Activated naive CD4-positive, alpha-beta T cell treated with anti-CD3 and anti-CD28 coated beads, Interleukin-2, amount 50 U/mL, for 72 hours (primary cell): ENCODE measurements at places on chromosomes 2 and 18.
A peak's percentile ranks its signal among the peaks of the same experiment; 100 is the strongest.

DNA sequence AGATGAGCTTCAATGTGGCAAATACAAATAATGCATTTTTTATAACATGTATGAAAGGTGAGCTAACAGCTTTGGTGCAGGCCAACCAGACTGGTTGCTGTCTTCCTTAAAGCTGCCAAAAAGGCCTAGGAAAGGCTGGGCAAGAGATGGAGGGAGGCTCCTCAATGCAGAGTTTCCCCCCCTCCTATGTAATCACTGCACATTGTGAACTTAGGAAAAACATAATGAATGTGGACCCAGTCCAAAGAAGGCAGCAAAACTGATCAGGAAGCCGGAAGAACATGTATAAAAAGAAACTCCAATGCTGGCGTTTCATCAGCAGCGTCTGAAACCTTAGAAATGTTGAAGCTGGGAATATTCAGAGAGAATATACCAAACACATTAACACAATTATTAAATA is 84.2 kb upstream of the LYPD6 start:
- no peak for DNase-seq

DNA sequence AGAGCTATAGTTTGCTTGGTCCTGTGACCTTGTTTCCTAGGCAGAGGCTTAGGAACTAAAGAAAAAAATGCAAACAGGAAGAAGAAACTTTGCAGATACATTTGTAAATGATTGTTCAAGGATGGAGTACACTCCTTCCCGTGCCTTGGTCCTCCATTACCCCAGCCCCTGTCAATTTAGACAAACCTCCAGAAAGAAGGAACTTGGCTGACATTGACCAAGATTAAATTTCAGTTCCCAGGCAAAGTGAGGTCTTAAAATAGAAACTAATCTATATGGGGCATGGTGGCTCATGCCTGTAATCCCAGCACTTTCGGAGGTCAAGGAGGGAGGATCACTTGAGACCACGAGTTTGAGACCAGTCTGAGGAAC is 179.9 kb upstream of the FN1 start:
- no peak for DNase-seq

DNA sequence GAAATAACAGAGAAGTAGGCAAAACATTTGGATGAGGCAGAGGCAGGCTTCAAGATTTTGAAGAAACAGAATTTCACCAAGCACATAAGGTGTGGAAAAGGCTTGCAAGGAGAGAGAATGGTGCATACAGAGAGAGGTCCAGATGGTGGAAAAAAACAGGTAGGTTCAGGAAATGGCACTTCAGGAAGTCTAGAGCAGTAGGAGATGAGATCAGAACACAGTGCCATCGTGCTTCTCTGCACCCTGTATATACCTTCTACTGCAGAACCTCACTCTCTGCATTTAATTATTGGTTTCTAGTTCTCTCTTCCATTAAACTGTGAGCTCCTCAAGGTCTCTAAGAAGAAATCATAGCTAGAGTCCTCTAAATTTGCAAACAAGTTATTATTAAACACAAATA is 2.4 kb downstream of the PAIP2B start:
- no peak for DNase-seq

DNA sequence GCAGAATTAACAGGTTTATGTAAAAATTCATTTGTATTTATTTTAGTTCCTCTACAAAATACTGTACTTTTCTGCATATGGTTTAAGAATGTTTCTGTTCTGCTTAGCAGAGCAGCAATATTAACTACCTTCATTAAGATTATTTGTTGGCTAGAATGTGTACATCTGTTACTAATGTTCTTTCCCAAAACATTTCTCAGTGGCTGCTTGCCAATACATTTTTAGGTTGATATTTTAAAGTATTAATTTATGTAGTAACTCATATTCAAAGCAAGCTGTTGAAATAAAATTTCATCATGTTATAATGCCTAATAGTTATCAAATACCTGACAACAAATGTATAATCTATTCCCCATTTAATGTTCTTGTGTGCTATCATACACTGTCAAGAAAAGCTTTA is 40.3 kb downstream of the PRKD3 start:
- DNase-seq, result no peak

DNA sequence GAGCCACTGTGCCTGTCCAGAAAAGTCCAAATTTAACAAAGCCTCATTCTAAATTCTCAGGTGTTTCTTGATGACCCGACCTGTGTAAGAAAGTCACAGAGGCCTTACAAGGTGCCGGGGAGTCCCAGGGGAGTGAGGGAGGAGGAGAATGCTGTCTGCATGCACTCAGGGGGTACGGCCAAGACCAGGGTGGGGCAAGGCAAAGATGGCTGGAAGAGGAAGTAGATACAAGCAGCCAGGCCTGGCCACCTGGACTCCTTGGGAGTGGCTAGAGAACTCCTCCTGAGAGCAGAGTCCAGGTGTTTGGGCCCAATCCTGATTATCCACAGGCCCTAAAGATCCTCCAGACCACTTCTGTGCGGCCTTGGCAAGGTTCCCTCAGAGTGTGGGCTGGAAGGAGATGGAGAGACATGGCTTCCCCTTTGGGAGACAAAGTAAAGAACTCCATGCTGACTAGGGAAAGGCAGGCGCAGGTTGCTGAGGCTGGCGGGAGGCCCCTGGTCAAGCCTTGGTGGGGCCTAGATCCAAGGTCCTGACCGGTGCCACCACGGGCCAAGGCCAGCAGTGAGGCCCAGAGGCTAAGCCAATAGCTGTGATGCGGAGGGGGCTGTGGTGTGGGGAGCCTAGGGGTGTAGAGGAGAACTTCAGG is 74.7 kb downstream of the COPS8 start:
- no peak for DNase-seq

GRCh38 chr2:230246206-230246605 is 20.7 kb downstream of the SP140 start:
- DNase-seq, result no peak

DNA sequence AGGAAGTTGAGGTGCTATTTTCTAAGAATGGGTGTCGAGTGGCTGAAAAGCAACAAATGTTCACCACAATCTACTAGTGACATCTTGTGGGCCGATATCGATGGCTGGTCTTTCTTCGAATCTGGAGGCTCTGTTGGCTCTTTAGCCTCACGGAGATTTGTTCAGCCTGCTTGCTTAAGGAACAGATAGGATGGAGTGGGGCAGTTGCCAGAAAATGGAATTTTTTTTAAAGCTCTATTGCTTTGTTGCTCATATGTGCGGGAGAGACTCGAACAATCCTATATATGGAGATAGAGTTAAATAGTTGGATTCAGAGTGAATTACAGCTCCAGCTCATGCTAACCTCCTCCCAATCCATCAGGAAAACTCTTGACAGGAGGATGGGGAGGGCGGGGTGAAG is 70.9 kb upstream of the LYPD6B start:
- DNase-seq, result no peak

DNA sequence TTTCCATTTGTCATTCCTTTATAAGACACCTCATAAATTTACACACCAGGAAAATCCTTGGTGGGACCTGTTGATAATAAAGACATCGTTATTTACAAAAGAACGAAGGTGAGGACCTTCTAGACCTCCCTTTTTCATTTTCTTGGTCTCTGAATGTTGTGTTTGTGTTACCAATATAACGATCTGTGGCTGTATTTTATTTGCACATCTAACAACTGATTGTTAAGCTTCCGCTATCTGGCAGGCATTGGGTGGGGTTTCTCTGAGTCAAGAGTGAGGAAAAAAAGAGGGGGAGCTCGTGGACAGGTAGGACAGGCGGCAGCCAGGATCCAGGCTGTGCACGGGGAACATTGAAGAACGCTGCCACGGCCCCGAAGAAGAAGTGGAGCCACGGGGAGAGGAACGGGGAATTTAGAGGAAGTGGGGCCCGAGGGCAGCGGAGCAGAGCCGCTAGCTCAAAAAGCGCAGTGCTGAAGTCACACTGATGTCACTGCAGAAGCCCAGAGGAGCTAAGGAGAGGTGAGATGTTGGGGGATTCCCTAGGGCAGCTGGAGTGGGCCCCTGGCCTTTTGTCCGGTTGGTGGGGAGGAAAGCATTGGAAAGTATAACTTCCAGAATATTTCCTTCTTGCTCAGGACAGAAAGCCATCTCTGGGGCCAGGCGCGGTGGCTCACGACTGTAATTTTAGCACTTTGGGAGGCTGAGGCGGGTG is 20.9 kb upstream of the DNMT3A start:
- peak; percentile 80 for DNase-seq

- peak; percentile 40 for DNase-seq
These were observed 23.2 kb downstream of the HJURP start for GRCh38 chr2:233831011-233831721.

DNA sequence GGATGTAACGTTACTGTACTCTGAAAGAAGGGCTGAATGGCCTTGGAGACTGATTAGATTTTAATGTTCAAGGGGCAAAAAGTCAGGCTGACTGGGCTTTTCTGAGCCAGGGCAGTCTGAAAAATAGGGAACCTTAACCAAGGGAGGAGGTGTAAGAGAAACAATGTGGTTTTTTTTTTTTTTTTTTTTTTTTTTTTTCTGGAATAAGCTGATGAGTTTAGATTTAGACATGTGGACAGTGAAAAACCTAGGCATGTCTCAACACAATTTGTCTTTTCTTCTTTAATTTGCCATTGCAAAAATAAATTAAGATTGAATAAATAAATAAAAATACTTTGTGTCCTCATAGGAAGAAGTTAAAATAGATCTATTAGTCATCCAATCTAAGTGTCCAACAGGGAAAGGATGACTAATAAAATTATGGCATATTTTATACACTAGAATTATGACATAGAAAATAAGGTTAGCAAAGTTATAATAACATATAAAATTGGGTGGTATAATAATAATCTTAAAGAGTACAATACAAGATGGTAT is 237.6 kb upstream of the TRIB2 start:
- DNase-seq, result no peak

DNA sequence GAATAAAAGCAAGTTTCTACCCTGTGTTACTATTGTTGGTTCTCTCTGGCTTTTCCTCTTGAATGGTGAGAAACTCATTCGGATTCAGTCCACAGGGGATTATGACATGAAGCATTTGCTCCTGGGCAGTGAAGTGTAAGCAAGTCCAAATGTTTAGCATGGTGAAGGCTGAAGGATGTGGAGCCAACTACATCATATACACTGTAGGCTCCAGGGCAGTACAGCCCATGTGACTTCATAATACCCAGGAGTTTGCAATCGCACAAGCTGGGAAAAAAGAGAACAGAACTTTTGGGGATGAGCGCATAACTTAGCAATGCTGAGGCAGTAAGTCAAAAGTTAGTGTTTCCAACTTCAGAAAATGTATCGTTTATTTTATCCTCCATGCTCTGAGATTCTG is 695.7 kb upstream of the POU3F3 start:
- DNase-seq, result no peak

DNA sequence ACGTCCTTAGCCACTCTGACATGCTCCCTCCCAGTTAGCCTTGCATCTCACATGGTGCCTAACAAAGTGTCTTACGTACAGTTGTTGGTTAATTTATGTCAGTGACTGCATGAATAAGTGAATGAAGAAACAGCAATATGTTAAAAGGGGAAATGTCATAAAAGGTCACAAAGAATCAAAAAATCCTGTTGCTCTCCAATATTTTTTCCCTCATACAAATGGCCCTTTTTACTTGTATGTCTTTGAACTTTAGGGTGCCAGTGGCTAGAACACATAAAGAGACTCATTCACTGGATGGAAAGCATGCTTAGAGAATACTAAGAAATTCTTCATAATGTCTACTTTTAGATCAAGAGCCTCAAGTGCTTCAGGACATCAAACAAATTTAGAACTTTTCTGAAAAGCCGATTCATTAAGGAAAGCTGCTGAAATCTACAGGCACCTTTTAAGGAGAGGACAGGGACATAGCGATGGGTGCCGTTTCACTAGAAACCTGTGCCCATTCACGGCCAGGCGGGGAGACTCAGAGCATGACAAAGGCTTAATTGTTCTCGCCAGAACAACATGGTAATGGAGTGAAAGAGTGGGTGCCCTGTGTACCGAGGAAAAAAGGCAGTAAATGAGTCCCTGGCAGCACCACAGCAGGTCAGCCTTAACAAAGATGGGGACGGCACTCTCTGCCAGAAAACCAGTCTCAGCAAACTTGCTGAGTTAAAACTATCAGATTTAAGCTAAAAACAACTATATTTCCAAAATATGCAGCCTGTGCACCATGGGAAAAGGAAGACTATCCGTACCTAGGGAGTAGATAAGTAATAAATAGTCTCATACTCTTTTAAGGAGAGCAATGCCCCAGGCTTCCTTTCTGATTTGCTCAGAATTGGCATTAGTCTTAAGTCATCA is 71.6 kb upstream of the SPTBN1 start:
- no peak for DNase-seq

DNA sequence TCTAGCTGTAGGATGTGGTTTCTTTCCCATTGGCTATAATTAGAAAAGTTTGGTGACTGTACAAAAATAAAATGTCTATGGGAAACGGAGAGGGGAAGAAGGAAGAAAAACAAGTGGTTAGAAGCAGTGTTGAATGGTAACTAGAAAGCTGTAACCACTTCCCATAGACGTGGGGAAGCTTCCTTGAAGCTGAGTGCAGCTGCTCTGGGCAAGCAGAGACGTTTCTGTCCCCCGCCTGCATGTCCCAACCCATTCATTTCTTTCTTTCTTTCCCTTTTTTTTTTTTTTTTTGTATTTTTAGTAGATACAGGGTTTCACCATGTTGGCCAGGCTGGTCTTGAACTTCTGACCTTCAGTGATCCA is 367.8 kb upstream of the HS6ST1 start:
- DNase-seq, result no peak

GRCh38 chr2:28780496-28780895 is 28.9 kb downstream of the PPP1CB start:
- DNase-seq, result no peak

DNA sequence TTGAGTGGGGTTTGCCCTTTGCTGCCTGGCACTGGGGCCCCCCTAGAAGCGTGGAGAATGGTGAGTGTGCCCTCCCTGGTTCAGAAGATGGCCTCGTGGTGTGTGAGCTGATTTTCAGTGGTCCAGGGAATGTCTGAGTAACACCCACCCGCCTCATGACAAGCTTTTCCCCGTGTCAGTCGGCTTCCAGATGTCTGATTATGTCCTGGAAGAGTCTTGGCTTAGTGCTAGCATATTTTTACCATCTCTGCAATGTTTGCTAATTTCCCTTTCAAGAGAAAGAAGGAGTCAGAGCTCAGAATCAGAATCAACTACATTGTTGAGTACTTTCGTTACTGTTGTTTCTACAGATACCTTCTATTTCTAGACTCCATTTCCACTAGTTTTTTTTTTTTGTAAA is 214.7 kb downstream of the SEPTIN10 start:
- no peak for DNase-seq

DNA sequence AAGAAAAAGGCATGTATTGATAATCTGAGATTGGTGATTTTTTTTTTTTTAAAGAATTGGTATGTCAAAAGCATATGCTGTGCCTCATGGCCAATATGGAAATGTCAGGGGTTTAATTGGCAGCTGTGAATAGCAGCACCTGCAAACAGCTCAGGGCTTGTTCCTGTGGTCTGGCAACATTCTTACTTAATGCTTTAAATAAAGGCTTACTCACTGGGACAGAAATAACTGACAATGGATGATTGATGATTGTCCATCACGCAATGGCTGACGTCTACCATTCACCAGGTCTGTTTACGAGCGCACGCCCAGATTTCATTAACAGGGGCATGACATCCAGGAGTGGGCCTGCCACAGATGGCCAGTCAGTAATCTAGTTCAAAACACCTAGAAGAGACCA is 66.7 kb downstream of the ETAA1 start:
- DNase-seq, result no peak

- DNase-seq, result no peak
These were observed 131.4 kb downstream of the ALK start for GRCh38 chr2:29789911-29790485.
